Ureter (tissue), 1 donor: ENCODE measurements at places on chromosomes 6 and 20. TPM values are rescaled to one million over a fixed set of nuclear protein-coding genes. Genes with fewer than 3 reads are reported as not detected.

Gene VSTM2L
- 7.1 TPM for total RNA-seq

Gene EBF4
- 30.3 TPM for total RNA-seq

Gene APCDD1L
- 2.3 TPM for total RNA-seq

Gene PRKN
- total RNA-seq, result 12.1 TPM

Gene GSTA3
- not detected for total RNA-seq

Gene GSTA4
- total RNA-seq, result 12.2 TPM

Gene CST5
- total RNA-seq, result not detected

Gene TENT5A
- 21.6 TPM for total RNA-seq

Gene IL17F
- not detected for total RNA-seq

Gene SDCBP2
- total RNA-seq, result 15.2 TPM

Gene HUS1B
- total RNA-seq, result 1.9 TPM

Gene TFAP2A
- total RNA-seq, result 45.2 TPM

Gene FOXC1
- 41.9 TPM for total RNA-seq
